T1000 (cell line): ENCODE measurements at places on chromosomes 1 and 21.

GRCh38 chr21:34675871-34676270 lies 7.1 kb downstream of the CLIC6 start:
- DNase-seq = no peak

DNA sequence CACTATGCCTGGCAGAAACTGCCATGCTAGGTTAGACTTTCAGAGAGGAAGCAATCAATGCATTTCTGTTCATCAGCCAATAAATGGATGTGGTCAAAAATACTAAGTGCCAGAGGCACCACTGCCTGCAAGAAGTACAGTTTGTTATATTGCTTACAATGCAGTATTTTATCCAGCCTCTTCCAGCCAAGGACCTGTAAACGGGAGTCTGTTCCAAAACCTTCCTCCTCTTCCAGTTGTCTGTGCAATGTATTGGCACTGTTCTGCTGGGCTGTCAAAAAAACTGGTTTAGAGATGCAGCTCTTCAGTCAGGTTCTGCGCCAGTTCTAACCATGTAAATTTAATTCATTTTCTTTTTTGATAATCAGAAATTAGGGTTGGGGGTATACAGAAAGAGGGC lies 175.7 kb downstream of the EIF4G3 start:
- DNase-seq = no peak

DNA sequence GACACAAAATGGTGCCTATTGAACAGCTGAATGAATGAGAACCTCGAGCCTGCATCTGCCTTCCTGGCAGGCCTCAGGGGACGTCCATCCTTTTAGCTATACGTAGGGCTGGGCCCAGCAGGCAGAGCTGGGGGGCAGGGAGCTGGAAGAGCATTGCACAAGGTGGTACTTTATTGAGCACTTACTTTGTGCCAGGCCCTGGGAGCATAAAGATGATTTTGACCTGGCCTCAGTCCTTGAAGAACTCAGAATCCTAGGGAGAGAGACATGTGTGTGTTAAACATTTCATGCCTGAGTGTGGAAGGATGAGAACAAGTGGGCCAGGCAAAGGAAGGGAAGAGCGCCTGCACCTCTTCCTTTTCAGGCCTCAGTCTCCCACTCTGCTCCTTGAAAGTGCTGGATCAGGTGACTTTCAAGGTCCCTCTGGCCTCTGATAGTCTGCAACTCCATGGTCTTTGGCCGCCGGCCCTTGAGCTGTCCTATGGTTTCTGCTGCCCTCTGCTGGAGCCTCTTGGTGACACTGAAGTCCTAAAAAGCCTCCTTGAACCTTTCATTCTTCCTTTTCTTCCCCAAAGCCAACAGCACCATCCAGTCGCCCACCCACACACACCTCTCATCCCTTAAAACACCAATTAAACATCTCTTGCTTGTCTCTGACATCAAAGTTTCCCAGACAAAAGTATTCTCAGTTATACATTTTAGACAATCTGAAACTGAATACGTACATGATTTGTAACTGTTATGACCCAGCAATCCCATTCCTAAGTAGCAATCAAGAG lies 3.5 kb upstream of the PEAR1 start:
- peak; percentile 49 for DNase-seq

DNA sequence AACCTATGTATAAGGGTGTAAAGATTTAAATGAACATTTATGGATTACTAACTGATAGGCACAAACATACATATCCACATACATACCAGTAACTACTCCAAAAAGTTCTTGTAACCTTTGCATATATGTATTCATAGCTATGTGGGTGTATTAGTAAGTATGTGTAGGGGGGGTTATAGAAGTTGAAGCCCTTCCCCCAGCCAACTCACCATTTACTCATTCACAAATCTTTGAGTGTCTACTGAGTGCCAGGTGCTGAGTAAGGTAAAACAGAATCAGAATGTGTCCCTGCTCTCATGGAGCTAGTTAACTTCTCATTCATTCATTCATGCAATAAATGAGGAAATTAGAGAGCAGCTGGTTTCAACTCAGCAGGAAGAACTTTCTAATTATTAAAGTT lies 1.3 kb downstream of the C1orf146 start:
- no peak for DNase-seq

- DNase-seq = no peak
These were observed 779 bp downstream of the BEND5 start for GRCh38 chr1:48775831-48776392.

- DNase-seq = no peak
These were observed 24.5 kb upstream of the PPP2R5A start for GRCh38 chr1:212260557-212261355.

DNA sequence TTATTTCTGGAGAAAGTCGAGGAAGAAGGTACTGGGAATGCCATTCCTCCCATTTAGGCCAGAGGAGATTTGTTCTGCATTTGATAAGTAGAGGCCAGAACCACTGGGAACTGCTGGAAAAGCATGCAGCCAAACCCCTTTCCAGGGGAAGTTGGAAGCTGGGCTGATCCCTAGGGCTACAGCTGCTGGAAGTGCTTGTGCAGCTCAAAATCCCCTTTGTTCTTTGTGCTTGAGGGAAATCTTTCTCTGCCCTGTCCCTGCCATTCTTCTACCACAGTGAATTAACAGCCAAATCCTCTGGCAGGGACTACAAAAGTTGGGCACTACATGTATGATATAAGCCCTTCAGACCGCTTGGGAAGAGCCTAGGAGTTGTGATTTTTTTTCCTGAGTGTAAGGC lies 734.1 kb downstream of the LRRIQ3 start:
- no peak for DNase-seq

GRCh38 chr1:11802616-11802972 lies 3.2 kb downstream of the MTHFR start:
- DNase-seq = no peak

DNA sequence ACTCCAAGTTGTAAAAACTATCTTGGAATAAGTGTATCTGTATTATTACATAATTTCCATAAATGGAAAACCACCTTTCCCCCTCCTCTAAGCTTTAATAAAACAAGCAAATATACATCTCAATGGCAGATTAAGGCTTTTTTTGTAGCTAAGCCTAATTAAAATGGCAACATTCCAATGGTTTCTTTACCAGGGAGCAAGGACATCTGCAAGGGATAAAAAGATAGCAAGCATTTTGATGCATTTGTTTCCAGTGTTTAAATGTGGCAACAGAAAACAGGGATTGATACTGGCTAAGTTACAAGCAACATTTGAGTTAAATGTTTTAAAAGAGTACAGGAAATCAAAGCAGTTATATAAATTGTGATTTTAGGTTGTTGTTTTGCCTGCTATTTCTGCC lies 1012.7 kb downstream of the ADGRL2 start:
- DNase-seq = no peak

DNA sequence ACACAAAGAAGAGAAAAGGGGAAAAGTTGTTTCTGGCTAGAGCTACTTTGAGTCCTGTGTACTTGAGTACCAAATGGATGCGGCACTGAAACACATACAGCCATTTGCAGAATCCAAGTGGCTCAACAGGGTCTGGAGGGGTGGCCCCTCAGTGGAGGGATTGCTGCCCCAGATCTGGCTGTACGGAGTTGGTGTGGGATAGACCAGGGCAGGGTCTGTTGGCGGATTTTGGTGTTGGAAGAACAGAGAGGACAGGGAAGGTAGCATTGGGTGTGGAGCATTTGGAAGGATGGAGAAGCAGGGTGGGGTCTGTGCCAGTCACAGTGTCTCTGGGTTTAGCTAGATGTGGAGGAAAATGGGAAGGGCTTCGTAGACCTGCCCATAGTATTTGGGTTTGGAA lies 220.5 kb downstream of the CAMTA1 start:
- no peak for DNase-seq

DNA sequence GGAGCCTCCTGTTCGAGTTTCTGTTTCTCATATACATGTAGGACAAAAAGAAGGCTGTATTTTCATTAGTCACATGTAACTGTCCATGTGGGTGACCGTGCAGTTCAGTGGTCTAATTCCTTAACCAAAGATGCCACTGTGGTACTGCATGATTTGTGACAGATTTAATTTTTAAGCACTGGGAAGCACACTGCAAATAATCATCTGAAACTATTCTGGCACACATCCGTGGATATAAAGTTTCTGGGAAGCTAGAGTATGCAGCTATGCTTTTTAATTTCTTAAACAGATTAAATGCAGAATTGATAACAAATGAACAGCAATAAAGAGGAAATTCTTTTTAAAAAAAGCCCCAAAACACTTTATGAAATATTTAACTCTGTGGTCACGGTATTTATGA lies 254.8 kb downstream of the LMO4 start:
- no peak for DNase-seq

GRCh38 chr1:58732087-58732775 lies 32.4 kb upstream of the MYSM1 start:
- no peak for DNase-seq

DNA sequence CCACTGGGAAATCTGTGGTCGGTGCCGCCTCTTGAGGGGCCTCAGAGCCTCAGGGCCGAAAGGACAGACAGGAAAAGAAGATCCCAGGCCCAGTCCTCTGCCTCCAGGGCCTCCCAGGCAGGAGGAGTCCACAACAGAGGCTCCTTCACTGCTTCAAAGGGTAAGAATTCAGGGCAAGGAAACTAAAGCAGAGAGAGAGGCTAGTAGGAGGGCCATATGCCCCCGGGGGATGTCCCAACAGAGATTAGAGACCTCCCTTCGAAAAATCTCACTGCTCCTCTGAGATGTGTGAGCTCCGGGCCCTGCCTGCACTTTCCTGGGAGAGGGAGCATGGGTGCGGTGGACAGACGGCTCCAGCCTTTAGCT lies 465.9 kb downstream of the NPHP4 start:
- DNase-seq = no peak

- no peak for DNase-seq
These were observed 37.0 kb downstream of the IRF2BP2 start for GRCh38 chr1:234572966-234573365.

DNA sequence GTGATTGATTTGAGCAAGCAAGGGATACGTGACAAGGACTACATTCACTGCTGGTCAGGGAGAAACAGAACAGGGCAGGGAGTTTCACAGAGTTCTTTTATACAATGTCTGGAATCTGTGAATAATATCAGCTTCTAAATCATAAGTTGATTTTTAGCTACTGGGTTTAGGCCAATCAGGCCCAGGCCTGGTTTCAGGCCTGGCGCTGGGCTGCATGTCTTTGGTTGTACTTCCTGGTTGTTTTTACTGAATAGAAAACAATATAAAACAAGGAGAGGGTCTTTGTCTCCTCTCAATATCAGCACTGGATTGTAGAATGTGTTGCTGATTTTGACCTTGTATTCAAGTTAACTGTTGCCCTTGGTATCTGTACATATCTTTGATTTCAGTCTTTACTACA lies 865 bp upstream of the AMY2A start:
- no peak for DNase-seq

GRCh38 chr1:91768786-91769725 lies 116.9 kb downstream of the TGFBR3 start:
- no peak for DNase-seq

- no peak for DNase-seq
These were observed 1438.4 kb upstream of the B3GALT2 start for GRCh38 chr1:194624833-194625232.

DNA sequence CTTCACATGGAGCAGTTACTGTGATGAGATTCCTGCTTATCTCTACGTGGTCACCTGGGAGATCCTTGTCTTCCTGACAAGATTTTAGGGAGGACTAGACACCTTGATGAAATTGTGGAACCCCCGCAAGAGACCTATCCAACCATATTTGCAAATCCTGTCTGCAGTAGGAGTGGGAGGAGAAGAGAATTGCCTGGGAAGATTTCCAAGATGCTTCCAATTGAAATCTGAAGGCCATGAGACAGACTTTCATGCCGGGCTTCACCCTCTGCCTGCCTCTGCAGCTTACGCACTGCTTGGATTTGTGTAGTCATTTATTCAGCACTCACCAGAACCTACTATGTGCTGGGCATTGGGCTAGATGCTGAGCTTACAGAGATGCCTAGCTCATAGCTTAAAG lies 106.6 kb downstream of the OMA1 start:
- no peak for DNase-seq

DNA sequence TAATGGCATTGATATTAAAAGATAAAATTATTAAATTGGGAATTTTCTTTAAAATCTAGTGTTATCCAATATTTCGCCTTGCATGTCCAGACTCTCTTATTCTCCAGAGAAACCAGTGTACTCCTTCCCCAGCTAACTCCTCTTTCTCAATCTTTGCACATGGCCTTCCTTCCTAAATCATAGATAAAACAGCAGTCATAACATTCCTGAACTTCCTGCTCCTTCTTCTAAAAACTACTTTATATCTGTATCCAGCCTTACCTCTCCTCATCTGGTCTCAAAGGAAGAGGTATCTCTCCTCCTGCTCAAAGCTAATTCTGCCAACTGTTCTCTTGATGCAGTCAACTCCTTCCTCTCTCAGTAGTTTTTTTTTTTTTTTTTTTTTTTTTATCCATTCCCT lies 39.5 kb upstream of the NEK7 start:
- DNase-seq = no peak
